ENCODE measurements at places on chromosomes 11 and 22. TPM values are rescaled to one million over a fixed set of nuclear protein-coding genes. Genes with fewer than 3 reads are reported as not detected.

ALKBH8 gene
- polyA plus RNA-seq: 13.7 TPM

C11orf87 gene
- 0.32 TPM for polyA plus RNA-seq

DDI1 gene
- polyA plus RNA-seq: not detected

- no peak for DNase-seq
Measured at GRCh38 chr11:111230122-111230465, 15.4 kb upstream of the POU2AF2 start.

GRCh38 chr11:43687120-43687791, 6.7 kb downstream of the HSD17B12 start:
- DNase-seq: no peak

GRCh38 chr11:12784987-12785386, 110.8 kb downstream of the TEAD1 start:
- DNase-seq: no peak

- DNase-seq: no peak
Measured at GRCh38 chr11:45993531-45994001, 71.1 kb downstream of the LARGE2 start.

DNA sequence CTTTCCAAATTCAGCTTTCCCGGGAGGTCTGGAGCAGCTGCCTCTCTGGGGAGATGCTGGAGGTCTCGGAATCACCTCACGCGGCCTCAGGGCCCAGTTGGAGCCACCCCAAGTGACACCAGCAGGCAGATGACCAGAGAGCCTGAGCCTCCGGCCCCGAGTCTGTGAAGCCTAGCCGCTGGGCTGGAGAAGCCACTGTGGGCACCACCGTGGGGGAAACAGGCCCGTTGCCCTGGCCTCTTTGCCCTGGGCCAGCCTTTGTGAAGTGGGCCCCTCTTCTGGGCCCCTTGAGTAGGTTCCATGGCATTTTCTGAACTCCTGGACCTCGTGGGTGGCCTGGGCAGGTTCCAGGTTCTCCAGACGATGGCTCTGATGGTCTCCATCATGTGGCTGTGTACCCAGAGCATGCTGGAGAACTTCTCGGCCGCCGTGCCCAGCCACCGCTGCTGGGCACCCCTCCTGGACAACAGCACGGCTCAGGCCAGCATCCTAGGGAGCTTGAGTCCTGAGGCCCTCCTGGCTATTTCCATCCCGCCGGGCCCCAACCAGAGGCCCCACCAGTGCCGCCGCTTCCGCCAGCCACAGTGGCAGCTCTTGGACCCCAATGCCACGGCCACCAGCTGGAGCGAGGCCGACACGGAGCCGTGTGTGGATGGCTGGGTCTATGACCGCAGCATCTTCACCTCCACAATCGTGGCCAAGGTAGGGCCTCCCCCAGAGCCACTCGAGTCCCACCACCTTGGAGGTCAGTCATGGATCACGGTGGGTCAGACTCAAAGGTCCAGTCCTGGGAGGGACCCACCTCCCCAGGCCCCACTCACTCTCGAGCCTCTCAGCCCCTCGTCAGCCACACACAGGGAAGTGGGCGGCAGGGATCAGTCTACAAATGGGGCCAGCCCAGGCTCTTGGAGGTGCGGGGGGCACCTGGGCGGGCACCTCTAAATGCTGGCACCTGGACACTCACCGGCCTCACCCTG, 525 bp downstream of the SLC22A12 start:
- no peak for DNase-seq

- DNase-seq: no peak
Measured at GRCh38 chr22:24145446-24146193, 35.7 kb upstream of the SUSD2 start.

DNA sequence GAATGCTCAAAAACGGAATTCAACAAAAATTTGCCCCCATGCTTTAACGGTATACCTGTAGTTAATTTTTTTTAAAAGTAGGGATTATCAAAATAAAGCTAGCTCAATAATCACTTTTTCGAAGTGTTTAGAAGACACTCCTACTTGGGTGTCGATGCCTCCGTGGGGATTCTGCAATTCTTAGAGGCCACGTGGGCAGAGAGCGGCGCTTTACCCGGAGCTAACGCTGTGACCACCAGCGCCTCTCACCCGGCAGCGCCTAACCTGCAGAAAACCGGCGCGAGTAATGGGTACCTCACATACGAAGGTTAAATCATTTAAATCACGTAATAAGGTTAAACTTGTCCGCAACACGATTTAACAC, 583 bp downstream of the TAF1D start:
- no peak for DNase-seq

DNA sequence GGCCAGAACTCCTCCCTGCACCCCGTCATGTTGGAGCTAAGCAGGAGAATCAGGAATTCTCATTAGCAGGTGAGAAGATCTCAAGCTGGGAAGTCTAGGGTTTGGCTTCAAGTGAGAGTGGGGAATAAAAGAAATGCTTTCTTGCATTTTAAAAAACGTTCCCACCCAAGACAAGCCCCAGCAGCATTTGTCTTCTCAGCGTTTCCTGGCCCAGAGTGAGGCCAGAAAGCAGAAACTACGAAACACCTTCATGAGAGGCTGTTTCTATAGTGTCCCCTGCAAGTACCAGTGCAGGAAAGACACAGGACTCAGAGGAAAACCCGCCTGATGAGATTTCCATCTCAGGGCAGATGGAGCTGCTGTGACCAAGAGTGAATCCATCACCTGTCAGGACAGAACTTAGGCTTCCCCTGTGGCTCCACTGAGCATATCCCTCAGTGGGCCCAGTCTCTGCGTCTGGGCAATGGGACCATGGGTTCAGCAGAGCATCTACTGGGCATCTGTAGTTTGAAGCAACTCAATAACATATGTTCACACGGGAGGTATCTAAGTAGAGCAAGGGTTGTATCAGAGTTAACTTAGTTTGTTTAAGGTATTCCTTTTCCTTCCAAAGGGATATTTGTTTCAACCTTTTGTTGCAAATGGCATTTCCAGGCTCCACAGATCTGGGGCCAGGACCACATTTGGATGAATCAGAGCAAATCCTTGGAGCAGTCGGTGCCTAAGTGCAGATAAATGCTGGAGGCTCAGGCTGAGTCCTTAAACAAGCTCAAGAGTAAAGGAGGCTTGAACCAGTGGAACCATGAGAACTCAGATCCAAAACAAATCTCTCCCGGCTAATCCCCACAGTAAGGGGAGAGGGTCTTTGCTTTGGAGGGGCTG, 548.3 kb downstream of the MIAT start:
- DNase-seq: no peak

DNA sequence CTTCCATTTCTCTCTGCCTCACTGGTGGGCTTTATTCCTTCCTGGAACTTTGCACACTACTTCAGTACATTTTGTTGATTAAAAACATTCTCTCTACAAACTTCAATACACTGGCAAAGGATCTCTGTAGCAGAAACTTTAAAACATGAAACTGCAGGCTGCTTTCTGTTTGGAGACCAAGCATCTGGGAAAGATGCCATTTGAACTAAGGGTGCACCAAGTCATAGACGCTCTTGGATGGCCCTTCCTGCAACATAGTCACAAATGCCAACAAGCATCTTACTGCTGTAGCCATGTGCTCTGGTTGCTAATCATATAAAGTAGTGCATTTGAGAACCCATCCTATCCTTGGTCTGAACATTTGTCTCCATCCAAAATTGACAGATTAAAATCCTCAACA, 56.4 kb downstream of the SNX19 start:
- no peak for DNase-seq

- DNase-seq: no peak
Measured at GRCh38 chr11:7031471-7031871, 11.2 kb downstream of the NLRP14 start.

GRCh38 chr11:1486054-1486825, at the start of gene MOB2:
TSS of gene MOB2 (minus strand) at chr11:1486779. CDS start at chr11:1486556, 223 bp downstream.
- no peak for DNase-seq

DNA sequence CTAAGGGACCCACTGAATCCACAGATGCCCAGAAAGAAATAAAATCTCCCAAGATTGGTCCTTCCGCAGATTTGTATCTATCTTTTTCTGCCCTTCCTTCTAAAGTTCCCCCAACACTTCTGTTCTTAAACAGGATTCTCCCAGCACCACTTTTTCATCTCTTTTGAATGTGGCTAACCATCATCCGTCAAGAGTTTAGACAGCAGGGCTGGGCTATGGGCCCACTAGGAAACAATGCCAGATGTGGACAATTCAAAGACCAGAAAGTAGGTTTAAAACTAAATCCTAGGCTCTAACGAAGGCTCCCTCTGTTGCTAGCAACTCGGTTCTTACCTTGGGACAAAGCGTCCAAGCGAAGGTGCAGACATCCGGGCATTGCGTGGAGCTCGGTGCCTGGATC, 100.0 kb downstream of the AMBRA1 start:
- no peak for DNase-seq

DNA sequence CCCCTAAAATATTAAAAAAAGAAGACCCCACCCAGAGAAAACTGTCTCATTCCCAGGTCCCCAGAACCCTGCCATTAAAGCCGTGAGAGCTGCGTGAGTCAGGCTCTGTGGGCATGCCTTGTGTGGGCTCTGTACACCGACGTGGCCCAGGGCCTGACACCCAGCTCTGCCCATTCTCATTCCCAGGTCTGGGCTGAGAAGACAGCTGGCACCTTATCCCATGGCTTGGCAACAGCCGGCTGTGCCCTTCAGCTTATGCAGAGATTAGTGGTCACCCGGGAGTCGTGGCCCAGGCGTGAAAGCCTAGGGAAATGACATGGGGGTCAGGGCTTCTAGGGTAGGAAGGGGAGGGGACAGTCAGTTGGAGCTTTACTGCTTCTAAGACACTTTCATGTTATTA, 31.9 kb downstream of the OTOG start:
- no peak for DNase-seq

DNA sequence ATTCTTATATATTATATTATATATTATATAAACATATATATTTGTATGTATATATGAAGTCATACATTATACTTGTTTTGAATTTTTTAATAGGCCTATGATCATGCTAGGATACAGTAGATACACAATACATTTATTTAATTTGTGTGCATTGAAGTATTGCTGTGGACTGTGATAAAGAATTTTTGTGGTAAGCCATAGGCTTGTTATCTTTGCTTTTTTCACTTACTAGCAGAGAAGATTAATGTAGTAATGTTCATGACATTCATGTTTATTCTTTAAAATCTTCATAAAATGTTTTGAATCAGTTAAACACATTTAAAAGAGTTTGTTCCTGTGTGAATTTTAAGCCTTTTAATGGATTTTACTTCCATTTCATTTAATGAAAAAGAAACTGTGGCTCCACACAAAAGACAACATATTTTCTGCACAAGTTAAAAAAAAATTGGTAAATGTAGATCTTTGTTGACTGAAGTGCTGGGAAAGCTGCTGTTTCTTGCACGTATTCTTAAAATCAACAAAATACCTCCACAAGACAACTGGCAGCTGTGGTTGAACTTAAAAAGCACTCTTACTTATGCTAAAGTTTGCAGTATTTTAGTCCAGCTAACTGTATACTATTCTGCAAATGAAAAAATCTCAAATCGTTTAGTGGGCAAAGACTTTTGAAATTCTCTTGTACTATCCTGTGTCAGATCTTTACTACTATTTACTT, 156.2 kb downstream of the TMEM135 start:
- no peak for DNase-seq

DNA sequence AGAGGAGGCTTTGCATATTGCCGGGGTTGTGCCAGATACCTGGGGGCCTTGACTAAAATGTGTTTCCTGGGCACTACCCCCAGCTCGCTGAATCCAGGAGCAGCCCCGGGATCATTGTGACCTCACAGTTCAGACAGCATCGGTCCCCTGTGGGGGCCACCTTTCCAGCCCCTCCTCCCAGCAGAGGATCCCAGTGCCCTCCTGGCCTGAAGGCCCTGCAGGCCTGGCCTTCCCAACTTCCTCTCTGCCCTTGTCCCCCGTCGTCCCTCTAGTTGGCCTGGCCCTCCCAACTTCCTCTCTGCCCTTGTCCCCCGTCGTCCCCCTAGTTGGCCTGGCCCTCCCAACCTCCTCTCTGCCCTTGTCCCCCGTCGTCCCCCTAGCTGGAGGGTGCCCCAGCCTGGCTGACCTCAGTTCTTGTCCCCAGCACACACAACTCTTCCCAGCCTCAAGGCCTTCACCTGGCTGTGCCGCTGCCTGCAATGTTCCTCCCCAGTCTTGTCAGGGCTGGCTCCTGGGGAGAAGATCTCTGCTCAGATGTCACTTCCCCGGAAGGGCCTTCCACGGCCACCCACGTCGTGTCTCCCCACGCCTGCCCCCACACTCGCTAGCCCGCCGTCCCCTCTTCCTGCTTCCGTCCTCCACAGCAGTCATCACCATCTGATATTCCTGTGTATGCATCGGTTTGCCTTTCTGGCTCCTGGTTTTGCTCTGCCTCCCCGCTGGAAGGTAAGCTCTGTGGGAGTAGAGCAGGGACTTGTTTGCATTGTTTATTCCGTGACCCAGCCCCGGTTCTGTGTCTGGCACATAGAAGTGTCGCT, 12.6 kb upstream of the ANO1 start:
- no peak for DNase-seq

DNA sequence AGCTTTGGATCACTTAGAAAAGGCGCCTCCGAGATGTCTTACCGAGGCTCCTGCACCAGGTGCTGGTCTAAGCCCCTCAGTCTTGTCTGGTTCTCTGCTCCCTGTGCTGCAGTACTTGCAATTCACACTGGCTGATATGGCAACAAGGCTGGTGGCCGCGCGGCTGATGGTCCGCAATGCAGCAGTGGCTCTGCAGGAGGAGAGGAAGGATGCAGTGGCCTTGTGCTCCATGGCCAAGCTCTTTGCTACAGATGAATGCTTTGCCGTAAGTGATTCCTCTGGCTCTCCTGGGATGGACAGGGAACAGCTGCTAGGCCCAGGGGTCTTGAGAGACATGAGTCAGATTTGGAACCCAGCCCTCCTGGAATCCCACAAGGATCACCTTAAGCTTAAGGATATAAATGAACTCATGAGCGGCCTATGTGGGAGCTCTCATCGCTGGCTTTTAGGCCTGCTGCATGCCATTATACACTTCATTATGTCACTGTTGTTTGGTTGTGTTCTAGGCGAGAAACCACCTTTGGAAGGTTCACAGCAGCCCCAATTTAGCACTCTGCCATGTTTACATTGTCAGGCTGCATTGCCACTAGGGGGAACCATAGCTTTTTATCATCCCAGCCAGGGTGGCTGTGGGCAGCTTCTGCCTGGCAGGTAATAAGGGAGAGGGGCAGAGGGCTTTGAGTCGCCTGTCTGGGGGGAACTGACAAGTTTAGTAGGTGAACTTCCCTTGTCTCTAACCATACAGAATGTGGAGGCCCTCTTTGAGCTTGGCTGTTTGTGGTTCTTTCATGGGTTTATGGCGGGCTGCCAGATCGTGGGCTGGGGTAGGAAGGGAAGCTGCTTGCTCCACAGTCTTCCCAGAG, 8.5 kb downstream of the ACAD8 start:
- no peak for DNase-seq
